Inflammatory macrophage (primary cell): ENCODE measurements at places on chromosomes 7 and 10.

GRCh38 chr10:58486821-58487220 is 25.9 kb upstream of the BICC1 start:
- DNase-seq: no peak

DNA sequence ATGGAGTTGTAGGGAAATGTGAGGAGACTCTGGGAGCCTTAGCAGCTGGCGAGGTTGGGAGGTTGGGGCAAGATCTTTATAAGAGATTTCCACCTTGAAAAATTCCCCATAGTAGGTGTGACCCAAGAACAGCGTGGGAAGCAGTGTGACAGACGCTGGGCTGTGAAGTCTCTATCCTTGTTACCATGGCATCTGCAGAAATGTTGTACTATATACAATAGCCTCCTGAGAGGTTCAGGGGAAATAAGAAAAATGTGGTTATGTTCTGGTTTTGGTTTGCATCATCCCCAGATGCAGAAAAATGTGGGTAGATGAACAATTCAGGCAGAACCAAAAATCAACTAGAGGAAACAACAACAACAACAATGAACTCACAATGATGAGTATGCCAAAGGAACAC is 498.6 kb downstream of the SH2D4B start:
- no peak for DNase-seq

DNA sequence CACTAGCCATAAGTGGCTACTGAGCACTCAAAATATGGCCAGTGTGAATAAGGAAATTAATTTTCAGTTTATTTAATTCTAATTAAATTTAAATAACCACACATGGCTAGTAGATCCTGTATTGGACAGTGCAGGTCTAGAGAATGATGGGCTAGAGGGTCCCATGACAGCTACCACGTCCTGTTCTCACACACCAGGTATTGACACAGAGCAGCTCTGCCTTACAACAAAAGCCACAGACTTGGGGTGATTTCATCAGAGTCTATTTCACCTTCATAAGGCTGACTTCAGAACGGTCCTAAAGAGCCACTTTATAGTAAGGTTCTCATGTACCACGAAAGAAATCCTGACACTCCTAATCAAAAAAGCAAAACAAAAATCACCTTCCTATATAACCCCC is 111.3 kb downstream of the UBE2H start:
- DNase-seq: peak; percentile 26

- no peak for DNase-seq
These were observed 4.7 kb downstream of the TMEM236 start for GRCh38 chr10:17756557-17757217.

- DNase-seq: no peak
These were observed 90.9 kb upstream of the BMPER start for GRCh38 chr7:33814400-33814799.

DNA sequence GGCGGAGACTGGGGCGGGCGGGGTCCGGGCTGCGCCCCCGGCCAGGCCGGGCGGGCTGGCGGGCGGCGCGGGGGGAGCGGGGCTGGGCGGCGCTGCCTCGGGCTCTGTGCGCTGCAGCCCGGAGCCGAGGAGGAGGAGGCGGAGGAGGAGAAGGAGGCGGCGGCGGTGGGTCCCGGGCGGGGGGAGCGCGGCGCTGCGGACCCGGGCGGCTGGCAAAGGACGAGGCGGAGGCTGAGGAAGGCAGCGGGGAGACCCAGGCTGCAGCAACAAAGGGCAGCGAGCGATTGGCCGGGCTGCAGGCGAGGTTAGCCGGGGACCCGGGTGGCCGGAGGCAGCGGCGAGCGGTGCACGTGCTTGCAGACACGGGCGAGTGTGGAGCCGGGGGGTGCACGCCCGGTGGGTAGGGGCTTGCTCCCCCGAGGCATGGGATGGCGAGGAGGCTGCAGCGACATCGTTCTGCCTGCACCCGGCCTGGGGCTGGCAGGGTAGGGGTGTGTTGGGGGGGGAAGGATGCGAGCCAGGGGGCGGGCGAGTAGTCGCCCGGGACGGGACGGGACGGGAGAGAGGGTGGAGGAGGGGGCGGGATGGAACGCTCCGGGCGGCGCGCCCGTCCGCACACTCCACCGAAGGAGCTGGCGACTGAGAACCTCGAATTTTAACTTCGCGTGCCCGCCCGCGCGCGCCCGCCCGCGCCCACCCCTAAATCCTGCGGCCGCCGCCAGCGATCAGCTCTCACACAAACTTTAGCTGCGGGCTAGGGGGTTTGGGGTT is 844 bp upstream of the KAT6B start:
- DNase-seq: peak; percentile 20

GRCh38 chr10:7193369-7193768 is 217.5 kb downstream of the SFMBT2 start:
- no peak for DNase-seq

- DNase-seq: peak; percentile 28
These were observed 39.9 kb downstream of the INPP5A start for GRCh38 chr10:132577350-132578003.

DNA sequence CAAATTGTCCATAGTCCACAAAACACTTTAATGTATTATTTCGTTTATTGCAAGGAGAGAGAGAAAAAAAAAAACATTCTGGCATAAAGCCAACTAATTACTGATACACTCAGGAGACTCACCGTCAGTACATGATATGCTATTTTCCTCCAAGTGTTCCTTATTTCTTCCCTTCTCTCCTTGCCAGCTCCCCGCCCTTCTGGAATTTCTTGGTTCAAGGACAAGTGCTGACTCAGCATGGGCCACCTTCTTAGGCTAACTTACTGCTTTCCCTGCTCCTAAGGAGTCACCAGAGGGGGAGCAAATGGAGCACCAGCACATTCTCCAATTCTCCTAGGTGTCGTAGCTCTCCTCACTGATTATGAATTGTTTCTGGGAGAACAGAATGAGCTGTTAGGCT is 133.8 kb upstream of the HDAC9 start:
- DNase-seq: no peak

DNA sequence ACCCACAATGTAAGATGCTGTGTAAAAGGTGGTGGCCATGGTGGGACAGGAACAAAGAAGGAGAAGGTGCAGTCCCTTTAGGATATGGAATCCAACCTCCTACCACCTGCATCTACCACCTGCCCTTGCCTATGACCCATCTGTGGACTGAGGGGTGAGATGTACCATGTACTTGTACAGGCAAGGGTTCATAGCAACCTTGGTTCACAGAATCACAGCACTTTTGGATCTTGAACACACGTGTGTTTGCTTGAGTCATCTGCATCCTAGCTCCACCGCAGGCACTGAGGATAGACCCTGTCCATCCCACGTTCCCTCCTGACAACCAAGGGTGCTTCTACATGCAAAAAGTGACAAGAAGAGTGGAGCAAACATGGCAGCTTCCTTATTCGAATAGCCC is 162.3 kb downstream of the GFRA1 start:
- no peak for DNase-seq

DNA sequence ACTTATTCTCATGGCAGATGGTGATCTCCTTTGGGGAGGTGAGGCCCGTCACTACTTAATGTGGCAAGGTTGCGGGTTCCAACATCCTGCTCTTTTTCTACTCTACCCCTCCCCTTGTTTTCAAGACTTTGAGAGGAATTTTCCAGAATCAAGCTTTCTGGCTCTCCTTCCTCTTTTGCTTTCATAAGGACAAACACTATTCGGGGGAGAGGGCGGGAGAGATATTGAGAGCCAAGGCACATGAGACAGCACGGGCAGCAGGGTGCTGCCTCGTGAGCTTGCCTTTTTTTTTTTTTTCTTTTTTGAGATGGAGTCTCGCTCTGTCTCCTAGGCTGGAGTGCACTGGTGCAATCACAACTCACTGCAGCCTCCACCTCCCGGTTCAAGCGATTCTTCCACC is 6.9 kb upstream of the PFKFB3 start:
- peak; percentile 61 for DNase-seq

DNA sequence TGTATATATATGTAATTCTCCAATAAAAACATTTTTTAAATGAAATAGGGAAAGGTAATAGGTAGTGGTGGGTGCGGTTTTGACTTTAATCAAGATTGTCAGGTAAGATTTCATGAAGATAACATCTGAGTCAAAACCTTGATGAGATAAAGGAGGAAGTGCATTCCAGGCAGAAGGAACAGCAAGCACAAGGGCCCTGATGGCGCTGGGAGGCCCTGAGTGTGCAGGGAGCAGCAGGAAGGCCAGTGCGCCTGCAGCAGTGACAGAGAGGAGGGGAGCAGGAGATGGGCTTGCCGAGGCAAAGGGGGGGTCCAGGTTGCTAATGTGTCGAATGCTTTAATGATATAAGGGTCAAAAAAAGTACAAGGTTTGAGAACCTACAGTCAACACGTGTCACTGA is 69.8 kb downstream of the GNA12 start:
- no peak for DNase-seq

GRCh38 chr10:133276435-133277201 is at the start of gene ADAM8:
ADAM8 (minus strand) TSS chr10:133276868; CDS start chr10:133276817, 51 bp downstream.
- peak; percentile 3 for DNase-seq

DNA sequence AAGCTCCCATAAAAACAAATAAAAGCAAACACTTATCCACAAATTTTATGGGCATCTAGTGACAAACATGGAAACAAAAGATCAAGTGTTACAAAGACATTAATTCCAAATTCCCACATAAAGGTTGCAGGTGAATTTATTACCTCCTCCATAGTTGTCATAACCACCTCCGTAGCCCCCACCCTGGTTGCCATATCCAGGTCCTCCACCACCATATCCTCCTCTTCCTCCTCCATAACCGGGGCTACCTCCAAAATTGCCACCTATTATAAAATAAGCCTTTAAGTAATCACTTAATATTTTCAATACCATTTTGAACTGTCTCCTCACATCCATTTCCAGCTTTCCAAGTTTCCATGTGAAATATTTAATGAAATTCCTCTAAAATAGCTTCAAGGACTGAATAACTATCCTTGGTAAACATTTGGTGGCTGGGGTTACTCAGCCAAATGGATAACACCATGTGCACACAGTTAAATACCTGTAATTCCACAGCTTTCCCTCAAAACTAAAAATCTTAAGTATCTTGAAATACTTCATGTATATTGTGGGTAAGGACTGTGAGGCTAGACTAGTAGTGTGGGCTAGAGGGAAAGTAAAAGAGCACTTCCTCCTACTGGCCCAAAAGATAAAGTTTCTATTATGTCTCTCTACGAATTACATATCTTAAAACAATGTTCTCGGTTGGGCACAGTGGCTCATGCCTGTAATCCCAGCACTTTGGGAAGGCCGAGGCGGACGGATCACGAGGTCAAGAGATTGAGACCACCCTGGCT is 6.9 kb downstream of the HNRNPA2B1 start:
- DNase-seq: no peak

- no peak for DNase-seq
These were observed at the start of gene CYP3A5 for GRCh38 chr7:99679400-99680191. CYP3A5 (minus strand) TSS chr7:99679996; CDS start chr7:99679896, 100 bp downstream.

DNA sequence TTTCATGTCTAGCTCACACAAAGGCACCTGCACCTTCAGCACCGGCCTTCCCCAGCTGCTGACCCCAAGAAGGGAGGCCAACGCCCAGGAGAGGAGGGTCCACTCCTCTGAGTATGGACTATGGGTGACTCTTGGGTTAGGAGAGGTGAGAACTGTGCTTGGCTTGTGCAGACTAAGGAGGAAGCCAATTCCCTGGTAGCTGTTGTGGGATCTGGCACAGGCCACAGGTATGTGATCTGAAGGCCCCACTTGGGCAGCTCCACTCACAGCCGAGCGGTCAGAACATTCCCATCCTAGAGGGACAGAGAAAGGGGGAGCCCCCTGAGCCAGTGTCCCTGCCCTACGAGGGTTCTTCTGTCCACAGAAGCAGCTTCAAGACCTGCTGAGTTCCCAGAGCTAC is 52.8 kb upstream of the FIGNL1 start:
- no peak for DNase-seq

- no peak for DNase-seq
These were observed 96.5 kb downstream of the TACC2 start for GRCh38 chr10:122085423-122085911.

- DNase-seq: no peak
These were observed 232.2 kb downstream of the DYNC1I1 start for GRCh38 chr7:96004578-96004977.

DNA sequence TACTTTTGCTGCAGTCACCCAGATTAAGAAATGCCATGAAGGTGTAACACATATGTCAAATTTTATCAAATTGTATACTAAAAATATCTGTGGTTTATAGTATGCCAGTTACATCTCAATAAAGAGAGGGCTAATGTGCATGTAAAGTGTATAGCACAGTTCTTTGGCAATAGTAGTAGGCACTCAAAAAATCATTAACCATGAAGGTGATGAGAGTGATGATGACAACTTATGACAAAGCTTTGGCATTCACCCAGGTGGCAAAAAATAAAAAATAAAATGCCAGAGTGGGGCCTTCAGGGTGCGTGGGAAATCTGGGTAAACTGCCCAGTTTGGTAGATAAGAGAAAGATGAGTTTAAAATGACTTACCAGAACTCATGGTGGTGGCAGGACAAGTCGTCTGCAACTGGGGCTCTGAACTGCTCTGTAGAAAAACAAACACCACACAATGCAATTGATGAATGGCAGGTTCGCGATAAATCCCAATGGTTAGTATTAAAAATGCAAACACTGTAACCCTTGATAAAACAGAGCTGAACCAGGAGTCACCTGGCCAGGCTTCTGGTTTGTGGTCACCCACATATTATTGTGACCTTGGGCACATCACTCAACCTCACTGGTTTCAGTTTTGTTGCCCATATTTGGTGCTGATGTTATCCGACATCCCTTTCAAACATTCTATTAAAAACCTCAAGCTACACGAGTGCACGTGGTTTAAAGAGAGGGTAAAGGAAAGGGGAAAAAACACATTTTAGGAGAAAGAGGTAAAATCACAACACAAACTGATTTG is 120.2 kb downstream of the SORBS1 start:
- no peak for DNase-seq

GRCh38 chr7:42960762-42961161 is 28.6 kb downstream of the MRPL32 start:
- no peak for DNase-seq

DNA sequence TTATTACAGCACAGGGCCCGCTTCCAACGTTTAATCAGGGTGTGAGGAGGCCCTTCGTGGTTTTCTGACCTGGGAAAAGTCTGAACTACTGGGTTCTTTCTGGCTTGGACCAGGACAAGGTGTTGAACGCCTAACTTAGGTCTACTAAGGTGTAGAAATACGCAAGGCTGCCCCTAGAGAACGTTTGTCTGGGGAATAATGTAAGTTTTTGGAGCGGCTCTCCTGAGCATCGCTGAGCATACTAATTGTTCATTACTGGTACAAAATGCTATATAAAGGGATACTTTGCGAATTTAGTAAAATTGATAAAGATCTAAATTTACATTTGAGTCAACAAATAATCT is 32.4 kb upstream of the TOMM7 start:
- DNase-seq: no peak

- no peak for DNase-seq
These were observed 22.6 kb downstream of the SGPL1 start for GRCh38 chr10:70838270-70838805.
